CD4-positive, alpha-beta T cell treated with Interleukin-10 for 1 hour (primary cell): ENCODE measurements at places on chromosomes 6 and 20.

GRCh38 chr20:48986899-48987298 lies 59.2 kb upstream of the CSE1L start:
- DNase-seq: peak; percentile 3

DNA sequence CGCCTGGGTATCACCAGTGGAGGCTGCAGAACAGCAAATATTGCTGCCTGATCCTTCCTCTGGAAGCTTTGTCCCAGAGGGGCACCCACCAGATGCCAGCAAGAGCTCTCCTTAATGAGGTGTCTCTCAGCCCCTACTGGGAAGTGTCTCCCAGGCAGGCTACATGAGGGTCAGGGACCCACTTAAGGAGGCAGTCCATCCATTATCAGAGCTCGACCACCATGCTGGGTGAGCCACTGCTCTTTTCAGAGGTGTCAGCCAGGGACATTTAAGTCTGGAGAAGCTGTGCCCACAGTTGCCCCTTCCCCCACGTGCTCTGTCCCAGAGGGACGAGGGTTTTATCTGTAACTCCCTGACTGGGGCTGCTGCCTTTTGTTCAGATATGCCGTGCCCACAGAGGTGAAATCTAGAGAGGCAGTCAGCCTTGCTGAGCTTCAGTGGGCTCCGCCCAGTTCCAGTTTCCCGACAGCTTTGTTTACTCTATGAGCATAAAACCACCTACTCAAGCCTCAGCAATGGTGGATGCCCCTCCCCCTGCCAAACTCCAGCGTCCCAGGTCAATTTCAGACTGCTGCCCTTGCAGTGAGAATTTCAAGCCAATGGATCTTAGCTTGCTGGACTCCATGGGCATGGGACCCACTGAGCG lies 25.9 kb upstream of the AIG1 start:
- DNase-seq: no peak

GRCh38 chr6:10418361-10418861 lies 3.5 kb upstream of the TFAP2A start:
- DNase-seq: no peak

GRCh38 chr20:46894579-46894958 lies at the start of gene EYA2:
TSS of gene EYA2 (plus strand) at chr20:46894843. CDS start at chr20:46990011, 95,168 bp downstream.
- DNase-seq: no peak

DNA sequence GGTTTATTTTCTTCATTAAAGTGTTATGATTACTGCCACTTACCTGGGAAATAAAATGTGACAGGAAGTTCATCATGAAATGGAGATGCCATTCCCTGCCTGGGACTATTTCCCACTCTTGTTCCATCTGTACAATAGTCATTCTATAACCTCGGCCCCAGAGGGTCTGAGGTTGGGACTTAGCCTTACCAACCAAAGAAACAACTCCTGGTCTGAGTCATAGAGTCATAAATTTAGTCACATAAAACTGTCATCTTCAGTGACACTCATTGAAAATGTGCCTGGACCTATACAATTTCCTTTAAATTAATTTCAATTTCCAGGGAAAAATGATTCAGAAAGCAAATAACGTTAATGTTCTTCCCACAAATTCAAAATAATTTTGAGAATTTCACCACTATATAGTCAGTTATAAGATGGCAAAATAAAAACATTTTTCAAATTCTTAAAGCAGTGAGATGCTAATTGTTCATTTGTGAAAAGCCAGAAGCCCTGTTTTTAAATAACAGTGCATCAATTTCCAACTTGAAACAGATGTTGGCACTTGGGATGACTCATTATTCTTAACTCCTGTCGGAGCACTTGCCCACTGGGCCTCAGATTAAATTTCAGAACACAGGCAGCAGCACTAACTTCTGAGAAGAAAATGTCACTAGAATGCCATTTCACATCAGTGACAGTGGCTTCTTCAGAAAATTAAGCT lies 201.2 kb upstream of the SMLR1 start:
- DNase-seq: no peak

DNA sequence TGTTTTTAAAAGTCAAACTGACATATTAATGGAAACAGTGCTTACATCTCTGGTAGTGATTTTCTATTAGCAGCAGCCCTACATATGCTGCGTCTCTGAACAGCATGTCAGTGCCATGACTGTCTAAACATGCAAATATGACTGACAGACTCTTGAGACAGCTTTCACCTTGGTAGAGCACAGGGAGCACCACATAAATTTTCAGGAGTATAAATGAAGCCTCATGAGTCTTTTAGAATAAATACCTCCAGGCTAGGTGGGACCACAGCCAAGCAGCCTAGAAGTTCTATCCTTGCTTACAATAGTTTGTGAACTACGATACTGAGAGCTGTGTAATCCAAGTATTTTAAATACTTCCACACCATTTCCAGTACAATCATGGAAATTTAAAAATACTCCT lies 410.7 kb upstream of the RUNX2 start:
- no peak for DNase-seq

GRCh38 chr6:105988812-105989577 lies 97.1 kb upstream of the PRDM1 start:
- DNase-seq: no peak

DNA sequence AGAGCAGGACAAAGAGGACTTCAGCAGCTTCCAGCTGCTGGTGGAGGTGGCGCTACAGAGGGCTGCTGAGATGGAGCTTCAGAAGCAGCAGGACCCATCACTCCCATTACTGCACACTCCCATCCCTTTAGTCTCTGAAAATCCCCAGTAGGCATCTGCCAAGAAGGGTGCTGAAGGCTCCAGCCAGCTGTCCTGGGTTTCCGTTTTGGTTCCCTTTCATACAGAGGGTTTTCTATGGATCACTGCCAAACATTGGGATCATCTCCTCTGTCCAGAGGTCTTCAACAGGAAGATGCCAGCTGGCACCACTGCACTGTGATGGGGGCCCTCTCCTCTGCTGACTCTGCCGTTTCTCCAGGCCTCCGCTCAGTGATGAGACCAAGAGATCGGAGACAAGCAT lies 14.3 kb upstream of the RAB5IF start:
- no peak for DNase-seq

- DNase-seq: no peak
Observed at GRCh38 chr20:37598575-37599342, 71.1 kb upstream of the BLCAP start.

- no peak for DNase-seq
Observed at GRCh38 chr6:68701159-68701558, 66.1 kb downstream of the ADGRB3 start.

GRCh38 chr20:55216525-55217242 lies 741.3 kb downstream of the DOK5 start:
- DNase-seq: no peak

- DNase-seq: peak; percentile 47
Observed at GRCh38 chr20:52083627-52084232, 107.8 kb downstream of the ZFP64 start.

GRCh38 chr20:43728686-43729255 lies 2.0 kb upstream of the GTSF1L start:
- no peak for DNase-seq

- no peak for DNase-seq
Observed at GRCh38 chr20:46362921-46363867, 43.2 kb downstream of the ELMO2 start.

DNA sequence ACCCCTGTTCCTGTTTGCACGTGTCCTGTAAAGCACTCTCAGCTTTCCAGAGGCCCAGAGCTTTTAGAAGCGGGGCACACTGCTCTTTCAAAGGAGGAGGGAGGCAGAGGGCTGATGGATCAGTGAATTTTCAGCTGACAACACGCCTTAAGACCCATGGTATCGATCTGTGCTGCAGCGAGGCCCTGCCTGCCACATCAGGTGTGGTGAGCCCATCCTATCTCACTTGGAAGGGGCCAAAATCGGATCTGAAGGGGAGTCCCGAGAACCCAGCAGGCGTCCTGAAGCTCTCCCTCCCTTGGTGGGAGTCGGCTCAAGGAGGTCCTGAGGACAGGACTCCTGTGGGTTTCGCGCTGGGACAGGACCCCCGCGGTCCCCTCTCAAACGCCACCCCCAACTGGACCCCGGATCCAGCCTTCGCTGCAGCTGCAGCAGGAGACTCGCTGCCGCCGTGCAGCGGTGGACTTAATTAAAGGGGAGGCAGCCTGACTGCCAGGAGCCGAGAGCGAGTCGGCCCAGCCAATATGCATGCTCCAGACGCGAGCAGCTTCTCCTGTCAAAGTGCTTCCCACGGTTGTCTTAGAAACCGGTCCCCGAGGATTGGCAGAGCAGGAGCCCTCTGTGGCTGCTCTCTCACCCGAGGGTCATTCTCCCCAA lies 580.0 kb upstream of the ZNF337 start:
- no peak for DNase-seq

DNA sequence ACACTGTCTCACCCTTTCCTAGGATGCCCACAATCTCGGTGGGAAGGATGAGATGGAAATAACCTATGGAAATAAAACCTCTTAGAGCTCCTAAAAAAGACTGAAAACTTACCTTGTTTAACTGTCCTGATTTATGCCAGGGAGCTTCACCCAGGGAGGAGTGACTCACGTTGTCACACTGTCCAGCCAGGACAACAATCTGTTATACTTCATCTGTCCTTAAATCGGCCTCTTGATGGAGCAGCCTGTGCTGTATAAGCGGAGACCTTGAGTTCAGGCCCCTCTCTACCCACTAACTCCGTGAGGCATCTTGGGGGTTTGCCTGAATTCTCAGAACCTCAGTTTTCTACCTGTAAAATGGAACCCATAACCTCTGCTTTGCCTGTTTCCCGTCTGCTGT lies 9.2 kb upstream of the KIAA1755 start:
- no peak for DNase-seq

DNA sequence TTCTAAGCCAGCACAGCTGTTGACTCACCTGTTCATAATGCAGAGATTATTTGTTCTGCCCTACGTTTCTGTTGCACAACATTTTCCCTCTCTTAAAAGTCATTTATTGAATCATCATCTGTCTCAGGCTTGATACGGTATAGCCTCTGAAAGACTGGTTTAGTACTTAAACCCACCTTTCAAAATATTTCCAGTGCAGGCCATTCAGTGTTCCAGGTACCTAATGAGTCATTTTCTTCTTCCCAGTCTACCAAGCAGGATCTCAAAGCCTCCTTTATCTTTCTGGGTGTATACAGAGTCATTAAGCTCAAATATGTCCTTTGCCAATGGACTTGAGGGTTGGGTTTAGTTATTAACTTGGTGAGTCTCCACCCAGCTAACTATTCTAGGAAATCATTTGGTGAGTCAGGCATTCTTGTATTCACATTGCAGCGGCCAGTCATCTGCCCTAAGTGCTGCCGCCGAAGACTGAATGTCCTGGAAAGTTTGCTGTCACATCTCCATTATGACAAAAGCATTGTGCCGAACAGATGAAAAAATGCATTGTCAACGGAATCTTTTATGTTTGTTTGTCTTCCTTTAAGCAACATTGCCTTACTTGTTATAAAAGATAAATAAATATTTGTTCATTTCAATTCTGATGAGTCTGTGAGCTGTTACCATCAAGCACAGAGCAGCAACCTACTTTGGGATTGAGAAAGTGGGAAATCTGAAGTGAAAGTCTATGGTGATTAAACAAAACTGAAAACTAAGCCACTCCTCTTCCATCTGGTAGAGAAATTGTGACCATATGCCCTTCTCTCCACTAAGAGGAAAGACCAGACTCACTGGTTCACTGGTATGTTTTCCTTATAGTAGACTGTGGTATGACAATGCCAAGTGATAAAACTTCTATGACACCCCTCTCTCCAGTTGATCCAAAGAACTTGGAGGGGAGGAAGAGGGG lies 14.3 kb upstream of the FAM135A start:
- no peak for DNase-seq

DNA sequence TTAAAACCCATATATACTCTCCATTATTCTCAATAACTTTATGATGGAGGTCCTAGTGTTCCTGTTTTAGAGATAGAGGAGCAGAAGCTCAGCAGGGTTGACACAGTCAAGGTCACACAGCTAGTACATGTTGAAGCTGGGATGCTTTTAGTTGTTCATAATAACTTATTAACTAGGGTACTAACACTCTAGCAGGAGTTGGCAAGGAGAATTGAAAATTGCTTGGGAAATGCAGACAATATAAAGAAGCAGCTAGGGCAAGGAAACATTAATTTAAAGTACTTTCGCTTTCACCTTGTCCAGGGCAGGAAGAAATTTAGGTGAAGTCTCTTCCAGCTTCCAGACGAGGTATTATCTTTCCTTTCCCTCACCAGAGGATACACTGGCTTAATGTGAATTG lies 133.7 kb downstream of the RCAN2 start:
- DNase-seq: no peak
